ENCODE measurements at places on chromosomes 5 and 9.

DNA sequence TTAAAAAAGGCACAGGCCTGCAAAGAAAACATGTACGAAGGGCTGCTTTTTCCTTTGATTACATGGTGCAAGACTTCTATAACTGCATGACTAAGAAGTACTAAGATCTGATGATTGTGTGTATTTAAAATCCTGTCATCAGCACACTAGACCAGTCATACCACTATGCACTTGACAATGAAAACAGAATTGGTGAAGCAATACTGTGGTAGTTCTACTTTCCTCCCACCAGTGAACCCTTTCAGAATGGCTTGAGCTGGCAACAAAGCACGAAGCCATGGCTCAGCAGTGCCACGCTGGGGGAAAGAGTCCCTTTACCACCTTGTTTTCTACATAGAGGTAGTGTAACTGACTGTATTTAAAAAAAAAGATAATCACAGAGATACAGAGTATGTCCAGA, 49.0 kb upstream of the POU5F2 start:
- no peak for DNase-seq

GRCh38 chr5:141495453-141495811, 6.6 kb downstream of the PCDHGC5 start:
- no peak for DNase-seq

- DNase-seq: no peak
These were observed 1866.1 kb upstream of the NUDT12 start for GRCh38 chr5:105428451-105429380.

- DNase-seq: no peak
These were observed 106.8 kb downstream of the ENTREP1 start for GRCh38 chr9:69431777-69432176.

DNA sequence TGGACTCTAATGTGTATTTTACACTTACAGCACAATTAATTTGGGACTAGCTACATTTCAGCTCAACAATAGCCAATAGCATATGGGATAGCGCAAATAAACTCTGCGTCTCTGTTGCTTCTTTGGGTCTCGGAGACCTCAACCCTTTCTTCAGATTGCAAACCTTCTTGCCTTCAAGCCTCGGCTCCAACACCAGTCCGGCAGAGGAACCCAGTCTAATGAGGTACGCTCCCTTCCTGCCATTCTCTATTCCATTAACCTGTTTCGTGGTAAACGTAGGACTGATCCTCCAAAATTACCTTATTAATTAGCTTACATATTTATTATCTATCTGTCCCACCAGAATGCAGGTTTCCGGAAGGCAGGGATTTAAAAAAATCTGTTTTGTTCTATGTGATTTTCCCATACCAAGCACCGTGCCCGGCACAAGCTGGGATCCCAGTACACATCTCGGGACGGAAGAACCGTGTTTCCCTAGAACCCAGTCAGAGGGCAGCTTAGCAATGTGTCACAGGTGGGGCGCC, 525 bp upstream of the DAPK1 start:
- DNase-seq: no peak

GRCh38 chr5:89279391-89280036, 396.5 kb upstream of the MEF2C start:
- no peak for DNase-seq

DNA sequence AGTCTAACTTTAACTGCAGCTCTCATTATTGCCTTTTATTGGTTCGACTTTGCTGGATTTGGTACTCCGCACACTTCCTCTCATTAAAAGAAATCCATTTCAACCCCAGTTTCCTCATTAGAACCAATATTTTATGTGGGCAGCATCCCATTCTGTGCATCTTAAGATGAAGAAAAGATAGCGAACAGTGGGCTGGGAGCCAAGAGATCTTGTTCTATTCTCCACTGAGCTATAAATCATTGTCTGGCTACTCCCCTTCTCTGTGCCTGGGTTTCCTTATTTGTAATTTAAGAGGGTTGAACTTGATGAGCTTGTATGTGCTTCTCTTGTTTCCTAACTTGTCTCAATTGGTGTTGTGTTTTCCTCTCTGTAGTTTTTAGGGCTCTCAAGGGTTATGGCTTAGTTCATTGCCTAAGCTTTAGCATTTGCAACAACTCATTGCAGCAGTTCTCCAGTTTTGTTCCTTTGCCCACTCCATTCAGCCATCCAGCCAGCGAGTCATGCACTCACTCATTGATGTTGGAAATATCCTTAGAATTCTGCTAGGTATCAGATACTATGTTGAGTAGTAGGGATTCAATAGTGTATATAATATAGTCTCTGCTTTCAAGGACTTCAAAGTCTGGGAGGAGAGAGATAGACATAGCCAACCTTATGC, 273.3 kb upstream of the TNC start:
- DNase-seq: no peak

- DNase-seq: no peak
These were observed 166.9 kb upstream of the IL12B start for GRCh38 chr5:159497221-159497620.

GRCh38 chr5:40106847-40107246, 572.9 kb upstream of the PTGER4 start:
- no peak for DNase-seq

DNA sequence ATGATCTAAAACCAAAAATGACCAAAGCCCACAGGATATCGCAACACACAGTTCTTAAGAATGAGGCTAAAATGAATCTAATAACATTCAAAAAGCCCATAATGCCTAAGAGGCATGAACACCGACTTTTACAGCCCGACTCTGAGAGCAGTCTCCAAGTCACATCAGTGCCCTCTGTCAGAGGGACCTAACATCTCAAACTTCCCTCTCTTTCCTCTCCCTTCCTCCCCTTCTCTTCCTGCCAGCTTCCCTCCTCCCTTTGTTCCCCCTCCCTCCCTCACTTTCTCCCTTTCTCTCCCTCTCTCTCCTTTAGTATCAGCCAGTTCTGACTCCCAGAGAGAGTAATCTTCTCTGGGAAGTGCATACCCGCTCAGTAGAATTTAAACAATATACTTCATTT, 154.4 kb downstream of the GLIS3 start:
- no peak for DNase-seq

DNA sequence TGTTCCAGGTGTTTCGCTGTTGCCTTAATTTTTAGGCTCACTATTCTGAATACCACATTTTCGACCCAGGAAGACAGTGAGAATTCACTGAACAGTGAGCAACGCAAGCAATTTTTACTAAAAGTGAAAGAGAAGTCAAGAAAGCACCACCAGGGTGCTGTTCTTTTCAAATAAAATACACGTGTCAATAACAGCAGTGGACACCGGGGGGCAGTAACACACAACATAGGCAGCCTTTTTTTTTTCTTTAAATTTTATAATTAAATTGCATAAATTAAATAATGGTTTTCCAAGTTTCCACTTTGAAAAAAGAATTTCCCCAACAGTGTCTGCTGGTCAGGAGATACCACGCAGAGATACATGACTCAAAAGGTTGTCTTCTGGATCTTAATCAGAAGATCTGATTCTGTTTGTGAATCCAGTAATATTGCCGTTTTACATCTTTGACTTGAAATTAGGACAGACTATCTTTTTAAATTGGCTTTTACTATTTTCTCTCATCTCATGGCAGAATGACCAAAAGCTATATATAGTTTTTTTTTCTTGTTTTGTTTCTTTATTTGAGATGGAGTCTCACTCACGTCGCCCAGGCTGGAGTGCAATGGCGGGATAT, 47.1 kb upstream of the SH3GL2 start:
- DNase-seq: no peak

DNA sequence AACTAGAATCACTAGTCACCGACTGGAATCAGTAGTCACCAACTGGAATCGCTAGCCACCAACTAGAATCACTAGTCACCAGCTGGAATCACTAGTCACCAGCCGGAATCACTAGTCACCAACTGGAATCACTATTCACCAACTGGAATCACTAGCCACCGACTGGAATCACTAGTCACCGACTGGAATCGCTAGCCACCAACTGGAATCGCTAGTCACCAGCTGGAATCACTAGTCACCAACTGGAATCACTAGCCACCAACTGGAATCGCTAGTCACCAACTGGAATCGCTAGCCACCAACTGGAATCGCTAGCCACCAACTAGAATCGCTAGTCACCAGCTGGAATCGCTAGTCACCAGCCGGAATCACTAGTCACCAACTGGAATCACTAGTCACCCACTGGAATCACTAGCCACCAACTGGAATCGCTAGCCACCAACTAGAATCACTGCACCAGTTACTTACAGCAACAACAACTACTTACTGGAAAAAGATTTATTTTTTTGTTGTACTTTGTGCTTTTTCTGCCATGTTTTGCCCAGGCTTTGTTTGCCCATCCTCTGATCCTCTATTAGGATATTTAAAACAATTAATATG, 25.7 kb upstream of the FLT4 start:
- DNase-seq: no peak

GRCh38 chr9:123684393-123685149, 245.4 kb downstream of the DENND1A start:
- no peak for DNase-seq
